ENCODE measurements at places on chromosomes 2 and 18.

DNA sequence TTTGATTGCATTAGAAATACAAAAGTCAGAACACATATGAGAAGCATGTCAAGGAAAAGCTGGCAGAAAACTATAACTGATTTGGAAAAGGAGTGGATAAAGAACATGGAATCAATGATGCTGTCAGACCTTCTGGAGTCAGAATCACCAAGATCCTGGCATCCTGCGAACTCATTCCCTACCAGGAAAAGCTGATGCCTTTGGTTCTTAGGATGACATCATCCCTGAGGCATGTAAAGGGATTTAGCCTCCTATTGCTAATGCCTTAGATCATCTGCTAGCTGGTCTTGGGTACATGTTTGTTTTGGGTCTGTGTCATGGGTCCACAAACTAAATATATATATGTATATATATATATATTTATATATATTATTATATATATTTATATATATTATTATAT lies 680.7 kb downstream of the EPHA4 start:
- peak; percentile 80 for DNase-seq

DNA sequence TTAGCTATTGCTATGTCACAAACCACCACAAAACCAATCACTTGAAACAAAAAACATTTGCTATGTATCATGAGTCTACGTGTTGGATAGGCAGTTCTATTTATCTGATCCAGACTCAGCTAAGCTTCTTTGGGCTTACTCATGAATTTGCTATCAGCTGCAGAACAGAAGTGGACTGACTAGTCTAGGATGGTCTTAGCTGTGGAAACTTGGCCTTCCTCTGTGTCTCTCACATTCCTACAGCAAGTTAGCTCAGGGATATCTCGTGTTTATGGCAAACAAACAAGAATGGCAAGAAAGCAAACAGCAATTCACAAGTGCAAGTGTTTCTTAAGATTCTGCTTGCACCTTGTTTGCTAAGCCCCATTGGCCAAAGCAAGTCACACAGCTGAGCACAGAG lies 288.0 kb upstream of the TNP1 start:
- DNase-seq: no peak

GRCh38 chr2:54500404-54501205 lies 44.5 kb downstream of the SPTBN1 start:
- no peak for DNase-seq

GRCh38 chr2:209411718-209412117 lies 12.1 kb upstream of the MAP2 start:
- no peak for DNase-seq

DNA sequence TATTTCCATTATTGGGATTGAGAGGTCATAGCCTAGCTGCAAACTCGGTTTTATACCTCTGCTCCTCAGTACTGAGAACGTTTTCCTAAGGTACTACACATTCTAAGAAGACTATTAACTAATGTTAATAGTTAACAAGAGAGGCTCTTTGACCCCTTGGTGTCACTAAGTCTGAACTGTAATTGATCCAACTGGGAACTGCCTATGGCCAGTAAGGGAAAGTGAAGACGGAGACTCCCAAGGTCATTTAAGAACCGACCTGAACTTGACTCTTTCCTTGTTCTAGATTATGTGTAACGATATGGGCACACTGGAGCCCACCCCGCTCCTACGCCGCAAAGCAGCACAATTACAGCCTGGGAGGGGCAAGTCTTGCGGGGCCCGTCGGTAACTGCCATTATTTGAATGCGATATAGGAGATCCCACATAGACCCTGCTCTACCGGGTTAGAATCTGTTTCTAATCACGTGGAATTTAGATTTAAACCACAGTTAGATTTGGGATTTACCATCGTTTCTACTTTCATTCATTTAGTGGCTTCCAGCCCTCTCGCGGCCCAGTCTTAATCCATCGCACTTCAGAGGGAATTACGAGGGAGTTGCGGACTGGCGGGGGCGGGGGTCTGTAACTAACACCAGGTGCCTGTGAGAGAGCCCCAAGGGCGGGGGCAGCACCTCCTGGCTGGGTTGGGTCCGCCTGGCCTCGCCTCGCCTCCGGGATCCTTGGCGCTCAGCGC lies 84.1 kb upstream of the EPB41L3 start:
- no peak for DNase-seq

- DNase-seq: no peak
These were observed 63.1 kb downstream of the CIB4 start for GRCh38 chr2:26578113-26578458.

DNA sequence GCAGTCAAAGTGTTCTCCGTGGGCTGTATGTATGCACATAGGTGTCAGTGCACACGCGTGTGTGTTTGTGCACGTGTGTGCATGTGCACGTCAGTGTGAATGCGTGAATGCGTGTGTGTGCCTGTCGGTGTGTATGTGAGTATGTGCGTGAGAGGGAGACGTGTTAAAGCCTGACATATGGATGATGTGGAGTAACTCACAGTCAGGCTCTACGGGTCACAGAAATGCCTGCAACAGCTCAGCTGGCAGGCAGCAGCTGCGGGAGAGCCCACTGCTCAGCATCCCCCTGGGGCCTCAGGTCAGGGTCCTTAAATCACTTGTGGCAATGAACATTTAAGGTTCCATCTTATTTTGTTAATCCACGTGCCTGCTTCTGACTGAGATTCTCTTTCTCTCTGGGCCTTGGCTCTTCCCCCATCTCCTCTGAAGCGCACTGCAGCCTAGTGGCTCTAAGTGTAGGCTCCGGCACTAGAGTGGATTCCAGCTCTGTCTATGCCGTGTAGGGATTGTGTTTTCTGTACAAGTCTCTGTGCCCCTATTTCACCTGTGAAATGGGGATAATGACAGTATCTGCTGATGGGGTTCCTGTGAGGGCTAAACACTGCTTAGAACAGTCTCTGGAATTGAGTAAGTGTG lies 63.0 kb downstream of the DYSF start:
- no peak for DNase-seq

DNA sequence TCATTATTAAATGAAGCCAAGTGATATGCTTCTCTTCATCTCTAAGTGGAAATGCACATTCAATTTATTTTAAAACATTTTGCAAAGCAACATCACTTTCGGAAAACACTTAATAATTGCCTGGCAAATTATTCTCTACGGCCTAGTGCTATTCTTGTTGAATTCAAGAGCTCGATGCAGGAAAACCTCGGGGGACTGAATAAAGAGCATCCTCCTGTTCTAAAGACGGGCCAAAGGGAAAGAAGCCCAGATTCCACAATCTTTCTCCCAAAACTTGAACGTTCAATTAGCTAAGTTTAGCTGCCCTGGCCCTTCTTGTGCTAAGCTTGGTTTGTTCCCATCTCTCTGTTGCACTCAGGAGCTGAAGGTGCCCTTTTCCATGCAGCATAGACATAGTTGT lies 23.2 kb upstream of the SEH1L start:
- DNase-seq: no peak

- DNase-seq: peak; percentile 86
These were observed at the start of gene ONECUT2 for GRCh38 chr18:57434536-57435494. Gene ONECUT2 (plus strand): TSS chr18:57435374. CDS start chr18:57435717, 343 bp downstream.

- DNase-seq: peak; percentile 89
These were observed 22.3 kb upstream of the RHOB start for GRCh38 chr2:20424300-20425290.

GRCh38 chr18:22939649-22940048 lies 6.5 kb downstream of the RBBP8 start:
- no peak for DNase-seq

DNA sequence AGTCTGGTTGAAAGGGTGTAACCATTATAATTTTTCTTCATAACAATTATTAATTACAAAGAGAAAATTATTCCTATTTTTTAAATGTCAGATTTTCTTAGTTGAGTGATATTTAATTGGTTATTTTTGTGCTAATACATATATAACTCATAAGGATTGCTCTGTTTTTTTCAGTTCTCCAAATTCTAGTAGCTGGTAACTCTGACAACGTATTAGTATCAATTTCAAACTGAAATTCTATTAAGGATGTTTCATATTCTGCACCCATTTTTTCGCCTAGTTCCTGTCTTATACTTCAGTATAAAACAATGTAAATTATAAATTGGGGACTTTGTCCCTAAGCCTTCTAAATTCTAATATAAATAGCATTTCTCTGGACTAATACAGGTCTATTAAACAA lies 81.0 kb downstream of the R3HDM1 start:
- no peak for DNase-seq

DNA sequence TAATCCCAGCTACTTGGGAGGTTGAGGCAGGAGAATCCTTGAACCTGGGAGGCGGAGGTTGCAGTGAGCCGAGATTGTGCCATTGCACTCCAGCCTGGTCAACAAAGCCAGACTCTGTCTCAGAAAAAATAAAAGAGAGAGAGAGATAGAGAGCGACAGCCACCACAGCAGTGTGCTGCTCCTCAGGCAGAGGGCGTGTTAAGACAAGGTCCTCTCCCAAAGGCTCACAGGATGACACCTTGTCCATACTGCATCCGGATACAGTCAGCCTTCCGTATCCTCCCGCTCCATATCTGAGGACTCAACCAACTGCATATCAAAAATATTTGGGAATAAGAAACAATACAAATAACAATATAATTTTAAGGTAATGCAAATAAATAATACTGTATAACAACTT lies 20.1 kb downstream of the ARL4C start:
- no peak for DNase-seq

DNA sequence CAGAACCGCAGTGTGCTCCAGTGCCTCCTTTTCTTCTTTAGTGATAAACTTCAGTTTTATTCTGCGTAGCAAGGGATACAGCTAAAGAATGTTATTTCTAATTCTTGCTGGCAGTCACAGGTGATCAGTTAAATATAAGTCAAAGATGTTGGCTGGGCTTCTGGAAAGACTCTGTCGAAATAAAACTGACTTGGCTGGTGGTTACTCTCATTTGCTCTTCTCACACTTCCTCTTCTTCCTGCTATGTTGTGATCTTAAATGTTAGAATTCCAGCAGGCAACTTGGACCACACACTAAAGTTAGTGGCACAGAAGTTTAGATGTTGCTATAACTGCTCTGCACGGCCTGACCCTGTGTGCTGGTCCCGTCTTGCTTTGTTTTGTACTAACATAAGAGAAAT lies 278.6 kb downstream of the CDH19 start:
- DNase-seq: no peak

DNA sequence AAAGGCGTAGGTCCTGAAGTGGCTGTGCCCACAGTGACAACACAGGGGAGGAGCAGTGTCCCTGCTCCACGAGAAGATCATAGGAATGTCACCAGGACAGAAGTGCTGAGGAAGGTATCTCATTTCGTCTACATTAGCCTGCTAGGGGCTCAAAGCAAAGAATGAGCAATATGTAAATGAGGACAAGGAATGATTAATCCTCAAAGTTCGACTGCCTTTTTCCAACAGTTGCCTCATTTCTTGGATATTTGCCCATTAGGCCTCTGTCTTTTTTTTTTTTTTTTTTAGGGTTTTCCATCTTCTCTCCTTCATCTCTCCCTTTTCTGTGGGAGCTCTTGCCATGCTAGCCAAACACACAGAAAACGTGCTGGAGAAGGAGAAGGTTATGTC lies 105.2 kb upstream of the ARHGAP28 start:
- DNase-seq: peak; percentile 38

DNA sequence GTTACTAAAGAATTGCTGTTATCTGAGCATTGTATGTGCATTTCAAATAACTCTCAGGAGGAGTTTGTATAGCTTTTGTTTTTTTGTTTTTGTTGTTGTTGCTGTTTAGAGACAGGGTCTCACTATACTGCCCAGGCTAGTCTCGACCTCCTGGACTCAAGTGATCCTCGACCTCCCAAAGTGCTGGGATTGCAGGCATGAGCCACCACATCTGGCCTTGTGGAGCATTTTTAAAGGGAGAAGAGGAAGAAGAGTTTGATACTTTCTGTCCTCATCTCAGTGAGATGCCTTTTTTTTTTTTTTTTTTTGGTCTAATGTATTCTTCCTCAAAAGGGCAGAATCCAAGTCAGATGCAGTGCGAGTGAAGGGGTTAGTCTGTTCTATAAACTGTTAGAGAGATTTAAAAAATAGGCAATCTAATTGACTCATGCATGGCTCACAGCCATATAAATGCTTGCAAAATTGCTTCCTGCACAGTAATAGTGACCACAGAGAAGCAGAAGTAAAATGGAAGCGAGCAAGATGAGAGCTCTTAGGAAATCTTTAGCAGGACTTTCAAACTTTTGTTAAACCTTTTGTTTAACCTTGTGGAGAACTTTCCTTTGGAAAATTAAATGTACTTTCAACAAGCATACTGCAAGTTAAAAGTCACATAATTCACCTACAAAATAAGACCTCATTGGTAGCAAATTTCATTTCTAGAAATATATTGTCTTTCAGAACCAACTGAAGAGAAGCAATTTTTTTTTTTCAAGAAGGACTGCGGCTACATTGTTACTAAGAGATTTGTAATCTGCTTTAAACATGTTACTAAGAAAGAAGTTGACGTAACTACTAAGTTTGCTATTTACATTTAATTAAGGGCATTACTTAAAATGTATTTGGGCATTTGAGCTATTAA lies 52.3 kb upstream of the ROCK1 start:
- DNase-seq: peak; percentile 44

GRCh38 chr2:229273723-229274338 lies 2.7 kb upstream of the PID1 start:
- peak; percentile 71 for DNase-seq

DNA sequence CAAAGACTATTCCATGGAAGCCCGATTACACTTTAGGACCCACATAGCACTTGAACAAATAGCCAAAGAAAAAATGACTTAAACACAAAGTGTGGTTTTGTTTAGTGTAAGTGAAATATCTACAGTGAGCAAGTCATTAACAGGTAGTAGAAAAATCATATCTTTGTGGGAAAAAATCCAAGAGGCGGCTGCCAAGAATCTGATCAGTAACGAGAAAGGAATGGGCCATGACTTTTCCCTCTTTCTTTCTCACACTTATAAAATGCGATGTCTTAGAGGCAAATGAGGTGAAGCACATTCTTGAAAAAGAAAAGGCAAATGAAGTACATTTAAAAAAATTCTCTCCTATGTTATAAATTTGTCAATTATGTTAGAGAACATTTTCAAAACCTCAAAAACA lies 12.9 kb upstream of the GEMIN6 start:
- no peak for DNase-seq

GRCh38 chr2:57615855-57616556 lies 430.6 kb upstream of the VRK2 start:
- no peak for DNase-seq

GRCh38 chr2:241514553-241514952 lies 6.2 kb upstream of the STK25 start:
- no peak for DNase-seq

GRCh38 chr2:197297266-197297665 lies 13.3 kb downstream of the ANKRD44 start:
- no peak for DNase-seq

- DNase-seq: no peak
These were observed 239.2 kb upstream of the KCNJ3 start for GRCh38 chr2:154459286-154459685.

DNA sequence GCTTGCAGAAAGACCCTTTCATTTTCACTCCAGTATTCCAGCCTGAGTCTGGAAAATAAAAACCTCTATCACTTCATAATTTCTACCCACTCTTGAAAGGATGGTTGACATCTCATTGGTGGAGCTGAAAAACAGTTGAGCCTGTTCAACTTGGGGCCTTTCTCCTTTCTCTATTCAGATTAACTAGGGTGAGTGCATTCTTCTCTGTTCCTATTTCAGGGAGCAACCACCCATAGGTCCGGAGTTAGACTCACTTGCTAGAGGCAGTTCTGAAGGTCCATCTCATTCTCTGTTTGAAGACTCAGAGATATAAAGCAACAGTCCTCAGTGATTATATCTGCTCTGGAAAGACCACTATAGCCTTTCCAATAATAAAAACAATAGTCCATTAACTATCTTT lies 167.9 kb upstream of the SPOPL start:
- no peak for DNase-seq
